NCI-H748 treated with DMSO at 0.1 percent for 48 hours (cell line): ENCODE measurements at places on chromosomes 2 and 18.

DNA sequence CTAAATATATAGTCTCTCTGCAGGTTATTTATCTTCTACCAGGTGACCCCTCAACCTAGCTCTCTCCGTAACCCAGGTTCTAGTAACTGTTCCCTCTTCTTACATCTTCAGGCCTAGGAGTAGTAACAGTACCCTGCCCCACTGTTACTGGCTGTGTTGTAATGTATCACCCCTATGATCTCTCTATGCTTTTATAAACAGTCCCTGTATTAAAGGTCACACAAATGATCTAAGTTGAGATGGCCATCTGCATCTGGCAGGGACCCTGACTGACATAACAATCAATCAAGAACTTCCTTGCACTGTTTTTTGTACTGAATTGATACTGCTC is 219.7 kb upstream of the STK17B start:
- DNase-seq = no peak

DNA sequence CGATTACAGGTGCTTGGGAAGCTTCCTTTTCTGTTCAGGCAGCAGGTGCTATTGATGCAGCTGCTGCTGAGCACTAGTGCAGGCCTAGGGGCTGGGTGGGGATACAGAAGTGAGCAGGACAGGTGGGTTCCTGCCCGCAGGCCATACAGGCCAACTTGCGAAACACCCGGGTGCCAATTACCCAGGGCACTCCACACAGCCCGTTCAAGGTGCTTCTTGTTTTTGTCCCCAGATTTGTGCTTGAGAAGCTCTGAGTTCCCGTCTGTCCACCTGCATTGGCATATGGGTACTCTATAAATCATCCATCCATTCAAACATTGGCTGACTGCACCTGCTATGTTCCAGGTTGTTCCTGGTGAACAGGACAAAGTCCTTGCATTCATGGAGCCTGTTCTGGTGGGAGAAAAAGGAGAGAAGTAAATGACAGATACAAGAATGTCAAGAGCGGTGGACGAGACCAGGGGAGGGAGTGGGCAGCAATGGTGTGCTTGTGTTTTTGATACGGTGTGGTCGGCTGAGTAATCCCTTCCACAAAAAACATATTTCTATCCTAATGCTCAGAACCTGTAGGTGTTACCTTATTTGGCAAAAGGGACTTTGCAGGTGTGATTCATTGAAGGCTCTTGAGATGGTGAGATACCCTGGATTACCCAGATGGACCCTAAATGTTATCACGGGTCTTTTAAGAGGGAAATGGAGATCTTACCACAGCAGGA is 31.4 kb downstream of the SH3BP4 start:
- DNase-seq = peak; percentile 75

GRCh38 chr2:198044777-198045176 is 240.4 kb downstream of the PLCL1 start:
- DNase-seq = no peak

DNA sequence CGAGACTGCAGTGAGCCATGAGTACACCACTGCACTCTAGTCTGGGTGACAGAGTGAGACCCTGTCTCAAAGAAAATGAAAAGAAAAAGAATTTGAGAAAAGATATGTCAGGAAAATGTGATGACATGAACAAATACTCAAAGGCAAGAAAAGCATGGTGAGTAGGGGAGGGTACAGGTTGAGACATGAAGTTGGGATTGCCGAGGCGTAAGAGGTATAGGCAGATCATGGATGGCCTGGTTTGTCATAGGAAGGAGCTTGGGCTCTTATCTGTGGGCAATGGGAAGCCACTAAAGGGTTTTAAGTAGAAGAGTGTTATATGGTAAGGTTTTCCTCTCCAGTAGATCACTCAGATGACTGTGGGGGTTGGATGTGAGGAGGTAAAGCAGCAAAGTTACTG is 32.3 kb downstream of the SPAST start:
- no peak for DNase-seq
